ENCODE measurements at places on chromosomes 7 and 10.

- no peak for DNase-seq
Observed at GRCh38 chr7:134200970-134201369, 73.8 kb downstream of the LRGUK start.

DNA sequence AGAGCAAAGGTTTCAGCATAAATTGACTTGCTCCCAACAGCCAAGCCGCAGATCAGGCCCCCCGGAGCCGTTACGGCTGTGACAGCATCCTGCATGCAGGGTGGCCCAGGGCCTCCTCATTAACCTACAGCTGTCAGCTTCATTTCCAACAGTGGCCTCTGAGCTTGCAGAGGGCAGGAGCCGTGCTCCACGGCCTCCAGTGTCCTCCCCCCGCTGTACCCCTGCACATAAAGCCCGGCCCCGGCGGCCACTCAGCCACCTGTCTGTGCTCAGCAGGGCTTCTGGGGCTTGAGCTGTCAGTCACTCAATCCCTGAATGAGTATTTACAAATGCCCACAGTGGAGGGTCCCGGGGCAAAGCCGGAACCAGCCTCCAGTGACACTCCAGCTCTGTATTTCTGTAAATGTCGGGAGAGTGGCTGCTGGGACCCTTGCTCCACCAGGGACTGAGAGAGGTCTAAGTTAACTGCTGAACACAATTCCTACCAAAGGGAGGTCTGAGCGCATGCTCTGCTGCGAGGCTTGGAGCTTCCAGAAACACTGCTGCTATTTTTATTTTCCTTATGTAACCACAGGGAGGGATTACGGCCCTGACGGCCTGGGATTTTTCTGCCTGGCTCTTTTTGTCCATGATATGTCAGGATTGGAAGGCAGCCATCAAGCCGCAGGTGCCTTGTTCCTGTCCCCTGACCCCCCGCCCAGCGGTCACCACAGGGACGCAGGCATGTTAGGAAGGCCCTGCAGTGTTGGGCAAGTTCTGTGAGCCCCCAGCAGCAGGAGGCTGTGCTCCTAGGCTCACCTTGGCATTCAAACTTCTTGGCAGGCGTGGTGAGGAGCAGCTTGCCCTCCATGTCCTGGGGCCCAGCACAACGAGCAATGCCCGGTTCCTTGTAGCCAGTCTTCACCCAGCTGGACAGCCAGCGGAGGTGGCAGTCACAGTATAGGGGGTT, 165.0 kb downstream of the SLIT1 start:
- no peak for DNase-seq

DNA sequence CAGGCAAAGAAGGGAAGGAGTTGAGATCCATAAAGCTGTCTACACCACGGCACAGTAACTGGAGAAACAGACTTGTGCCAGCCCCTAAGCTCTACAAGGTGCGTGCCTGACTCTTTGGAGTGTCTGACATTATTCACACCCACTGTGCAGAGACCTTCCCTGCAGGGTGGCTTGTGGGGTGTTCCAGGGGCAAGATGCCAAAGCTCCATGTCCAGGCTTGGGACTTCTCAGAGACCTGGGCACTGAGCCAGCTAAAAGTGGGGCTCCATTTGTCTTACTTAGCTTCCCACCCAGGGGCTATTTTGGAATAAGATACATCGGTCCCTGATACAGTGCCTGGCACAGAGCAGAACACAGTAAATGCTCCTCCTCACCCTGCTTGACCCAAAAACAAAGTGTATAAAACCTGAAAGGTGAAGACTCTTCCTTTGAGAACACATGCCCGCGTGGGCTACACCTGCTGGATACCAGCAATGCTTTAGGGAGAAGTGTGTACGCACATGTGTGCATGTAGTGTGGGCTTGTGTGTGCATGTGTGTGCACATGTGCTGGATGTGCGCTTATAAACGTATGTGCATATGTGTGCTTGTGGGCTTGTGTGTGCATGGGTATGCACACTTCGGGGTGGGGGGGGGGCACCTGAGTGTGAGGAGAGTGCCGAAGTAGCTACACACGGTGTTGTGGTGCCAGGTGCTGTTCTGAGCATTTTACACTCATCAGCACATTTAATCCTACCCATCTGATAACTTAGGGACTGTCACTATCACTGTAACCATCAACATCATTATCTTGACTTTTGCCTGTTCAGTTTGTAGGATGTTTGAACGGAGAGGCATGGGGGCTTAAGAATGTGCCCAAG, 143.0 kb downstream of the ARHGAP22 start:
- no peak for DNase-seq

- no peak for DNase-seq
Observed at GRCh38 chr7:24411226-24411625, 127.2 kb downstream of the NPY start.

- no peak for DNase-seq
Observed at GRCh38 chr7:90720984-90721760, 125.1 kb downstream of the CDK14 start.

DNA sequence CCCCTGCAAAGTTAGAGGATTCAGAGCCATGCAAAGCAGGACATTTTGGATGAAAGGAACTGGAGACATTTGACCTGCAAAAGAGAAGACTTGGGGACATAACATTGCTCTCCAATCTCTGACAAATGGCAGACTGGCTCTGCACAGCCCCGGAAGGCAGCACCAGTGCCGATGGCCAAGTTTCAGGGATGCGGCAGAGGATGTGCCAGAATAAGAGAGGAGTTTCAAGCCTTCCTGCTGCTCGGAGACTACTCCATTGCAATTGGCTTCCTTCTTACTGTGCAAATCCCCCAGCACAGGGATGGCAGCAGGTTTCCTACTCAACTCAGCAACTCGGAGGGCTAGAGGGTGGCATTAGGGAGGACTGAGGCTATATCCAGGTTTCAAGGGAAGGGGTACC, 268.8 kb upstream of the ZMIZ1 start:
- DNase-seq, result no peak

DNA sequence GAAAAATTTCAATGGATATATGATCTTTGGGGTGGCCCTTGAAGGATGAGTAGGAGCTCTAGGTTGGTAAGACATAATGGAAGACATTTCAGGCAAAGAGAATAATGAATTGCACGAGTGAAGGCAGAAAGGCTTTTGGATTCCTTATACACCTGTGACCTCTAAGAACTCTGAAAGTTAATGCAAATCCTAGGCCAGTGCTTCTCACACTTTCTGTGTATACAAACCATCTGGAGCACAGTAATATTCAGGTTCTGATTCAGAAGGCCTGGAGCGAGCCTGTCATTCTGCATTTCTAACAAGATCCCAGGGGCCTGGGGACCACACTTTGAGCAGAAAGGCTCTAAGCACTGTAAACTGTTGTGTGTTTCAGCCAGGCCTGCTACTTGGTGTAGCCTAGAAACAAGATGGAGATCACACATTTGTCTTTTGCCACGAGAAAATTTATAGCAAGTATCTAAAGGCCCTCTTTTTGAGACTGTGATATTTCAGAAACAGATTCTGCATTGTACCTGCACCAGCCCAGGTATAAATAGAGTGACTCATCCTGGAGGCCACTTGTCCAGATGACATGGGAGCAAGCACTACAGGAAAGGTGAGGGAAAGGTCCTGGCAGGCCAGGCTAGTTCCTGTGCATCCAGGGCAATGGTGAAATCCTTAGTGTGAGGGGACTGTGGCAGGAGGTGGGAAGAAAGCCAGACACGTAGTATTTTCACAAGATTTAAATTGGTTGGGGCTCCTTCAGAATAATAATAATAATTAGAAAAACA, 24.4 kb downstream of the MRPS33 start:
- no peak for DNase-seq

DNA sequence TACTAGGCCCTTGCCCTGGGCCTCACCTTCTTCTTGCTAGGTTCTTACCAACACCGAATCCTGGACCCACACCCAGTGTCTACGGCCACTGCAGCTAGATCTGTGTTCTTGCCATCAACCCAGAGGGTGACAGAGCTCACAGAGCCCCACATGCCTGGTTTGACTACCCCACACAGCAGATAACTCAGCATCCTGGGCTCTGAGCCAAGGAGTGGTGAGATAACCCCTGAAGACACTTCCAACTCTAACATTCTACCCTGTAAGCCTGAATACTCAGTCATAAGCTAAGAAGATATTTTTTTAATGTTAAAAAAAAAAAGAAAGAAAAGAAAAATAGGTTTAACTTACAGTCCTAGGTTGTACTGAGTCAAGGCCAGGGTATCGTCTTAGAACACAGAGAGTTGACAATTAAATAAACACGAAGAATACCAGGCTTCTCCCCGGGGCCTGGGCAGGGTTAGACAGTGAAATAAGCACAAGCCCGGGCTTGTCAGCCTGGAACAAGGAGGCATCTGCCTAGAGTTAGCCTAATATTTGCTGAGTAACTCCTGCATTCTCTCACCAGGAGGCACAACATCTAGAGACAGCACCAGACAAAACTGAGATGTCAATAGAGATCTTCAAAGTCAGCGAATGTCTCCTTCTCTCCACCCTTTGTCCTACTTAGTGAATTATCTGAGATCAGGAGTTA, 556.5 kb upstream of the LRRN3 start:
- no peak for DNase-seq

DNA sequence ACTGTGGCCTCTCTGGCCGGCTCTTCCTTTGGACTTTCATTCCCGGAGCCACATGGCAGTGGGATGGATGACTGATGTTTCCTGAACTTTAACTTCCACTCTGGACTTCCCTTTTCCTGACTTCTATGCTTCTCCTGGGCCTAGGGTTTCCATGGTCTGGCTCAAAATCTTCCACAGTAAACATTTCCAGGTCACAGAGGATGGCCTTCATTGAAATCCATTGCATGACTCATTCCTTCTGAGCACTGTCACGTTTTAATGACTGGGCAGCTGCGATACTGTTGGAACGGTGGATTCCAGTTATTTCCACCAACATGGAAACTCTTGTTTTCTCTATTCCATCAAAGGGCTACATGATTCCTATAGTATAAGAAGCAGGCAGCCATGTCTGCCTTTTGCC, 24.4 kb upstream of the ZNF273 start:
- DNase-seq, result no peak

GRCh38 chr7:12397671-12398070, 6.0 kb downstream of the VWDE start:
- DNase-seq, result no peak

DNA sequence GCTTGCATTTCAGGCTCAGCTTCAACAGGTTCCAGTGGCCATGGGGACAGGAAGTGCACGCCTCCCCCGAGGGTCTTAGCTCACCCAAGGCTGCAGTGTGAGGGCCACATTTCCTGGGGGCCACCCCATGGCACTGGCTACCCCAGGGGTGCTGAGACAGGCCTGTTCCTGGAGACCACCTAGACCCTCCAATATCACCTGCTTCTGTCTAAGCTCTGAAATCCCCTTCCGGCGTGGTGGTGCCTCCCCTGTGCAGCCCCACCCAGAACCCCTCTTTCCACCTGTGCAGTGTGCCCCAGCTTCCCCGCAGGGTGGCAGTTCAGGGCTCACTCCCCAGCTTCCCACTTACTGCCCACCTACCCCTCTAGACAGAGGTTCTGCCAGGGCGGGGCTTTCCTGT, 83.1 kb downstream of the ADARB2 start:
- no peak for DNase-seq

GRCh38 chr7:96233084-96233483, 88.8 kb downstream of the SLC25A13 start:
- no peak for DNase-seq

GRCh38 chr7:155529845-155530244, 16.5 kb downstream of the CNPY1 start:
- no peak for DNase-seq

GRCh38 chr7:5322621-5323410, 40.1 kb downstream of the SLC29A4 start:
- no peak for DNase-seq

DNA sequence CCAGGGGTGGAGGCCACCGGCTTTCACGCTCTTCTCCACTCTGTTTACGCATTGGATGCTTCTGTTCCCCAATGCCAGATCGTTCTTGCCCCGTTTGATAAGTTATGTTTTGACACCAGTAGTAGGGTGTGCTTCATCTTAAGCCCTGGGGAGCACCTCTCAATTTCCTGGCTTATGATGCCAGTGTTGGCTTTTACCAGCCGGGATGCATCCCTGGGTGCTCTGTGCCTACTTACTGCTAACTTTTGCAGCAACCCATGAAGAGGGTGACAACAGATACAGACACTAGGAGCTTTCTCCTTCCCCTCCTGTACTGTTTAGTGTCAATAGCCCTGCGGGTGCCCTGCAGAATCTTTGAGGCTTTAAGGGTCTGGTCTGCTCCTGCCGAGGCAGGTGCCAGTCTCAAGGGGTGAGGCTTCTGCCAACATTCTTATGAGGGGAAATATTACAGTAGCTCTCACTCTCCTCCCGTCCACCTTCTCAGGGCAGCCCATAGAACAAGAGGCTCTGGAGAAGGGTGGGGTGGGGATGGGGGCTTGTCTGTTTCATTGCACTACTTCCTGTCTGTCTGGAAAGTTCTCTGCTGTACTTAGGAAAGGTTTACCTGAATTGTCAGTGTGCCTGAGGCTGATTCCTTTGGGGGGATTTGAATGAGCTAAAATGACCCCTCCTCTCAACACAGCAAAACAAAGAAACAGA, 23.3 kb downstream of the ADCY1 start:
- no peak for DNase-seq

DNA sequence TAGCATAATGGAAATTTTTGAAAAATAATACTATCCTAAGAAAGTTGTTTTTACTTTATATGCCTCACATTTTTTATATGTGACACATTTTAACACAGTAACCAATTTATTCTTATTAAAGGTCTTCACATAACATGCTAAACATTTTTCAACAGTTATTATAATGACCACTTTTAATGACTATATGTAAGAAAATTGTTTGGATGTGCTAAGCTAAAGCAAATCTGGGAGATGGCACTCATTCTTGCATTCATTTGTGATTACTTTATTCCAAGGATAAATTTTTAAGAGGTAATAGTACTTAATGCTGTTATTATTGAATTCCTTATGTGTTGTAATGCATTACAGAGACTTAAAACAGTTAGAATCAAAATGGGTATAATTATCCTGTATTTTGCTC, 88.1 kb downstream of the ANKIB1 start:
- no peak for DNase-seq

DNA sequence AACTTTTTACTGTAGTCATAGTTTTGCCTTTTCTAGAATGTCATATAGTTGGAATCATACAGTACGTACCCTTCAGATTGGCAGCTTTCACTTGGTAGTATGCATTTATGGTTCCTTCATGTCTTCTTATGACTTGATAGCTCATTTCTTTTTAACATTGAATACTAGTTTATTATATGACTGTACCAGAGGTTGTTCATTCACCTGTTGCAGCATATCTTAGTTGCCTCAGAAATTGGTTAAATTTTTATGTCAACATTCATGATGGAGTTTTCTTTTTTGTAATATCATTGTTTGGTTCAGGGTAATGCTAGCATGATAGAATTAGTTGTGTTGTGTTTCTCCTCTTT, 94.8 kb upstream of the CDK13 start:
- DNase-seq, result no peak

- no peak for DNase-seq
Observed at GRCh38 chr7:120550494-120551048, 277.6 kb downstream of the KCND2 start.

DNA sequence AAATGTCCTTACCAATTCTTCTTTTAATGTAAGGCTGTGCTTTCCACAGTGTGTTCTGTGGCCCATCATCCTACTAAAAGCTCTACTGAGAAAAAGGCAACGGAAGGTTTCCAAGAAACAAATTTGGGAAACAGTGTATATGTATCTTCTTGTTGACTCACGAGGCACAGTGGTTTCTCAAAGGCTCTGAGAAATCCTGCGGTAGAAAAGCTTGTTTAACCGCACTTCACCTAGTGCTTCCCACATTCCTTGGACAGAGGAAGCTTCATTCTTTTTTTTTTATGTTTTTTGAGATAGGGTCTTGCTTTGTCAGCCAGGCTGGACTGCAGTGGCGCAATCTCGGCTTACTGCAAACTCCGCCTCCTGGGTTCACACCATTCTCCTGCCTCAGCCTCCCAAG, 84.5 kb downstream of the TACC2 start:
- DNase-seq, result no peak

GRCh38 chr7:85686401-85687181, 499.7 kb upstream of the SEMA3D start:
- no peak for DNase-seq

Data from stimulated activated CD4-positive, alpha-beta T cell treated with anti-CD3 and anti-CD28 coated beads, Interleukin-4, amount 100 ng/mL, for 1 hour (primary cell).